ENCODE measurements at places on chromosomes 6 and 20.

DNA sequence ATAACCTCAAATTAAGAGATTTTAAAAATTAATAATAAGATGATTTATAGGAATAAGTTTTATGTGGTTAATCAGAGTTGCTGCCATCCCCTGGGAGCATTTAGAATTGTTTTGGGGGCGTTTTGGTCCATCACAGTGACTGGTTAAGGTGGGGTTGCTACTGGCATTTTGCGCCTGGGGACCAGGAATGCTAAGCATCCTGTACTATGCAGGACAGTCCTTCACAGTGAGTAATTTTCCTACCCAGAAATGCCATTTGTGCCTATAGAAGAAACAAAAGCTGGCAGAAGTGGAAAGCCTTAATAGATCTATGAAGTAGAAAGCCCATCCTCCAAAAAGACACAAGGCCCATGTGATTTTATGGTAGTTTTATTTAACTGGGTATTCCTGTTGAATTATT lies 118.0 kb downstream of the ANKS1A start:
- DNase-seq, result no peak

DNA sequence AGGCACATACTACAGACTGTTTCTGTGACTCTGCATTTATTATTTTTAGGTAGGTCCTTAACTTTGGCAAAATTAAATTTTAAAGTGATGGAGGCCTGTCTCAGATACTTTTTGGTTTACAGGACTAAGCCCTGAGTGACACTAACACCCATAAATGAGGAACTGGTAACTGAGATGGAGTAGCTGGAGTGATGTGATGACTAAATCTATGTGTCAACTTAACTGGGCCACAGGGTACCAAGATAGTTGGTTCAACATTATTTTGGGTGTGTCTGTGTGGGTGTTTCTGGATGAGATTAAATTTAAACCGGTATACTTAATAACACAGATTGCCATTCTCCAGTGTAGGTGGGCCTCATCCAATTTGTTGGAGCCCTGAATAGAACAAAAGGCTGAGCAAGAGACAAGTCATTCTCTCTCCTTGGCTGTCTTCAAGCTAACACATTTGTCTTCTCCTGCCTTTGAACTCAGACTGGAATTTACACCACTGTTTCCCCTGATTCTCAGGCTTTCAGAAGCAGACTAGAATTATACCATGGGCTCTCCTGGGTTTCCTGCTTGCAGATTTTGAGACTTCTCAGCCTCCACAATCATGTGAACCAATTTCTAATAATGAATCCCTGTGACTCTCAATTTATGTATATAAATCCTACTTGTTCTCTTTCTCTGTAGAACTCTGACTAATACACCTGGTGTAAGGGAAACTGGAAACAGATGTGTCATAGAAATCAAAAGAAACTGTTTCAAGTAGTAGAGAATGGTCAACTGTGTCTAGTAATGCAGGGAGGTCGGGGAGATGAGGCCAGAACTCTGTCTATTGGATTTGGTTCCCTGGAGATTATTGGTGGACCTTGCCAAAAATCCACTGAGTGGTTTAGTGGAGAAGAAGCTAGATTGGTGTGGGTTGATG lies 579.2 kb downstream of the EPM2A start:
- DNase-seq, result no peak

- no peak for DNase-seq
These were observed 105.5 kb downstream of the TULP4 start for GRCh38 chr6:158417760-158418098.

DNA sequence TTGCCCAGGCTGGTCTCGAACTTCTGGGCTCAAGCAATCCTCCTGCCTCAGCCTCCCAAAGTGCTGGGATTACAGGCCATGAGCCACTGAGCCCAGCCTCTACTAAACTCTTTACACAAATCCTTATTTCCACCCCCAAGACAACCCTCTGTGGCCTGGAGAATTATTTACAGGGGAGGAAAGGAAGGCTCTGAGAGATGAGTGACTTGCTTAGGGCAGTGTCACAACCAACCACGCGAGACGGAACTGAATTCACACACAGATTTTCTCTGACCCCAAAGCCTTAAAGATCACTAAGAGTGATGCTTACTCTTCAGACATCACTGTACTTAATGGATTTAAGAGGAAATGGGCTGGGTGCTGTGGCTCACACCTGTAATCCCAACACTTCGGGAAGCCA lies 86.2 kb downstream of the RIPOR3 start:
- no peak for DNase-seq

Data from MM.1S (cell line).